Stimulated activated CD8-positive, alpha-beta memory T cell treated with anti-CD3 and anti-CD28 coated beads, Interleukin-15, amount 100 ng/mL, for 24 hours (primary cell): ENCODE measurements at places on chromosomes 16 and 17.

DNA sequence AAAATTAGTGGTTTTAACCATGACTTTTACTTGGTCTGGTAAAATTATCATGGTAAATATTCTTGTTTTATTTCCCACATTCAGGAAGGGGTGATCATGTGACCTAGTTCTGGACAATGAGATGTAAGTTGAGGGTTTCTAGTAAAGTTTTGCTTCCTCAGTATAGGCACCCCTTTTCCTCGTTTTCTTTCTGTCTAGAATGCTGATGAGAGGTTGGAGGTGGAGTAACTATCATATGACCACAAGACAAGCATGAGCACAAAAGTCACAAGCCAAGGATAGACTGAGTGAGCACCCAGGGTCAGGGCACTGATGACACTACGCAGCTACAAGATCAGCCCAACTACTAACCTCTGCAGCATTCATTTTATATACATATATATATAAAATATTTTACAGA lies 53.9 kb downstream of the MYO1D start:
- DNase-seq: no peak

DNA sequence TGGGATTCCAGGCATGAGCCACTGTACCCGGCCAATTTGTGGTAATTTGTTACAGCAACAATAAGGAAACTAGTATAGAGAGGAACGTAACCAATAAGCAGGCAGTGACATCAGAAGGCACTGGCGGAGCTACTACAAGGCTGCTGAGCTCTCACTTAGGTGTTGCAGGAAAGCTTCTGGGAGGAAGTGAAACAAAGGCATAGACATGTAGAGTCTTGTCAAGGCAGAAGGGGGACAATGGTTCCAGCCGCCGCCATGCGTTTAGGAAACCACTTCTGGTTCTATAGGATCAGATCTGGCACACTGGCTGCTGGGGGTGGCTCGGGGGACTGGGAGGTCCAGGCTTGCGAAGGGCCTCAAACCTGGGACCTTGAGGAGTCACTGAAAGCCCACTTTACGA lies 9.4 kb upstream of the CPSF4L start:
- DNase-seq: no peak

DNA sequence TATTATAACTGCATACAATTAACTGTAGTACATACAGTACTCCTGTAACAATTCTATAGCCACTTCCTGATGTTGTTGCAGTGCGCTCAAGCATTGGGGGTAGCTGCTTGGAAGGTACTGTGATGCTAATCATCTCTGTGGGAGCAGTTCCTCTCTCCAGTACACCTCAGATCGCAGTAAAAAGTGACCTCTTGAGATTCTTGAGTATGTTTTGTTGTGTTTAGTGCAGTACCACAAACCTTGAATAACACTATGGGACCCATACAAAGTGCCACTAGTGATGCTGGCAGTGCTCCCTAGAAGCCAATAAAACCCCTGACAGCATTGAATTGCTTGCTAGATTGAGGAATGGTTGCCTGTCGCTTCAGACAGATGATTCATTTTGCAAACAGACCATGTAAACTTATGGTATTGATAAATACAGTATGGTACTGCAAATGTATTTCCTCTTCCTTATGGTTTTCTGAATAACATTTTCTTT lies 193.0 kb downstream of the SPECC1 start:
- DNase-seq: no peak

GRCh38 chr17:726271-726919 lies 6.0 kb upstream of the TLCD3A start:
- DNase-seq: no peak

GRCh38 chr16:16149710-16150116 lies 73.6 kb downstream of the ABCC6 start:
- DNase-seq: no peak

DNA sequence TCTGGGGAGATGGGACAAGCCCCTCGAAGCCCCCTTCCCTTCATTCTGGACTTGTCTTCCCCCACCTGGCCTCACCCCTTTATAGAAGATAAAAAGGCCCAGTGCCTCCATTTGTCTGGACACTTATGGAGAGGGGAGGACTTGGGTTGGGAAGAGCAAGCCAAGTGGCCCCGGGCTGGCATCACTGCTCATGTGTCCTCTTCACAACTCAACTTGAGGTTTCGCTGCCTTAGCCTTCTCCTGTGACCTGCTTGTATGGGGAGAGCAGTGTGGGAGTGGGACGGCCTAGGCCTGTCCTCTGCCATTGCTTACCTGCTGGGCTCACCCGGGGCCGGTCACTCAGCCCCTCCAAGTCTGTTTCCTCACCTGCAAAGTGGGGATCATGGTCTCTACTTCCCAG lies 1.4 kb downstream of the PAQR4 start:
- DNase-seq: no peak

GRCh38 chr17:40872416-40872815 lies 5.4 kb upstream of the KRT12 start:
- no peak for DNase-seq

DNA sequence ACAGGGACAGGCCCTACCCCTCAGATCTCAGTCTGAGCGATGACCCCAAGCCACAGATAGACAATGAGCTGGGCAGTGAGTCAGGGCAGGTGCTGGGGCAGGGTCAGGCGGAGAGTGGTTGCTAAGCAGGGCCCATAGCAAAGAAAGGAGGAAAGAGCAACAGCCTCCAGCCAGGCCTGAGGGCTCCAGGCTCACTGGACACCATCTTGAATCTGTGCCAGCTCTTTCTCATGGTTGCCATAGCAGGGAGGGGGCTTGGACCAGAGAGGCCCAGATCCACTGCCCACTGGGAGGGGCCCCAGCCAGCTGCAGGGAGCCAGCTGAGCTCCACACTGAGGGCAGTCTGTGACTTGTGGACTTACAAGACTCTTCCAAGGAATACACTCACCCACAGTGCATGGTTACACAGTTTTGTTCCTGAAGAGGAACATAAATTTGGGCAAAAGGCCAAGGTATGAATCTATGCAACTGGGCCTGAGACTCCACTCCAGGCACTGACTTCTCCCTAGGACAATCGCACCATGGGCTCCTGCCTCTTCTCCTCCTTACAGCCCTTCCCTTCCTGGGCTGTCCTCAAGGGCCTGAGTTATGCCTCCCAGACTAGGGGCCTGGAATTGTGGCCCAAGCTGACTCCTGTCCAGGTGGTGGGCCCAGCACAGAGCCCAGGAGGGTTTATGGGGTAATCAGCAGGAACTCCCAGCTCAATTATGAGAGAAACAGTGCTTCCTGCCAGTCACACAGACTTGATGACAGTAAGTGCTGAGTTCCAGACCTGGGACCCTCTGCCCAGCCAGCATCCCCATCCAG lies 59.9 kb downstream of the BEAN1 start:
- DNase-seq: no peak

DNA sequence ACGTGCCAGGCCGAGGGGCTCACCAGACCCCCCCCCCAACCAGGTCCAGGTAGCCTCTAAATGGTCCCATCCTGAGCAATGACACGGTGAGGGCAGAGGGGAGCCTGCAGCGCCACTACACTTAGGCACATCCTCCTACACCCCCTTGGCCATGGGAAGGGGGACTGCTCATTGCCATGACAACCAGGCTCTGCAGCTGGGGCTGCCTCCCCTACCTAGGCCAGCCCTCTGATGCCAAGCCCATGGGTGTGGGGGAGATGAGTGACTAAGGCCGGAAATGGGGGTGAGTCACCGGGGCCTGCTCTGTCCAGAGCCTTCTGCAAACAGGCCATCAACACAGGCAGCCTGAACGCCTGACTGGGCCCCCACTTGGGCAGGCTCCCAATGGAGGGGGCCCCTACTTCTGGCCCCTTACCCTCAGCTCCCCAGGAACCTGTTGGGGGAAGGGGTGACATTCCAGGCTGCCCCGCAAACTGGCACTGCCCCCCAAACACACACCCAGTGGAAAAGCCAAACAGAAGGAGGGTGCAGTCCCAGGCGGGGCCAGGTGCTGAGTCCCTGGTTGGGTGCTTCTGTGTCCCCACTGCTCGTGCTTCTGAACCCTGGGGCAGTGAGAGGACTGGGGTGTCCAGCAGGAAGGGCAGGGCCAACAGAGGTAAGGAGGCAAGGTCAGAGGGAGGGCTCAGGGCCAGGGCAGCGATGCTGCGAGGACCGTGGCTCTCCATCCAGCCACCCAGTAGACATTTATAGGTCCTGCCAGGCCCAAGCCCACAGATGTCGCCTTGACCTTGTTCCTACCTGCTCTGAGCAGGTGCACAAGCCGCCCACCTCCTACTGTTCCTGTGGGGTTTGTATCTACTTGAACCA lies 8.2 kb downstream of the PLCD3 start:
- no peak for DNase-seq

GRCh38 chr17:48611681-48612455 lies 1.1 kb upstream of the HOXB7 start:
- no peak for DNase-seq

- no peak for DNase-seq
Measured at GRCh38 chr17:19445105-19445504, 34.1 kb downstream of the RNF112 start.

DNA sequence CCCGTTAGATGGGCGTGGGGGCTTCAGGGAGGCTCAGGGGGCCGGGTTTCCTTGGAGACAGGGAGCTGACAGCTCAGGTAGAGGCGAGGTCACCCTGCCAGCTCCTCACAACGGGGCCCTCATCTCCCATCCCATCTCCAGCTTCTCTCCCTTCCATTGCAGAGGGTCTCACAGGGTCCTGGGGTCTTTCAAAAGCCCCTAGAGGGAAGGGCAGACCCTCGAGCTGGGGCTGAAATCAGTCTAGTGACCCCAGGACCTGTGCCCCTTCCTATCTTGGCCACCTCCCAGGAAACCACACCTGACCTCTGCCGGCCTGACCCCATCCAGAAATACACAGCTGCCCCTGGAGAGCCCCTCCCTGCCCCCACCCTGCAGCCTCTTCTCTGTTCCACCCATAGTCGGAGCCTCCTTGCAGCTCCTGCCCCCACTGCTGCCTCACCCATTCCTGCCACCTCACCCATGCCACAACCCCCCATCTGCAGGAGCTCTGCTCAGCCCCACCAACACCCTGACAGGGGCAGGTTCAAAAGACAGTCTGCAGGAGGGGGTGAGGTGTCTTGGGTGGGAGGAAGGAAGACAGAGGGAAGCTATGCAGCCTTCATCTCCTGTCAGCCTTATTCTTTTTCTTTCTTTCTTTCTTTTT lies 23.4 kb downstream of the PIK3R5 start:
- no peak for DNase-seq

DNA sequence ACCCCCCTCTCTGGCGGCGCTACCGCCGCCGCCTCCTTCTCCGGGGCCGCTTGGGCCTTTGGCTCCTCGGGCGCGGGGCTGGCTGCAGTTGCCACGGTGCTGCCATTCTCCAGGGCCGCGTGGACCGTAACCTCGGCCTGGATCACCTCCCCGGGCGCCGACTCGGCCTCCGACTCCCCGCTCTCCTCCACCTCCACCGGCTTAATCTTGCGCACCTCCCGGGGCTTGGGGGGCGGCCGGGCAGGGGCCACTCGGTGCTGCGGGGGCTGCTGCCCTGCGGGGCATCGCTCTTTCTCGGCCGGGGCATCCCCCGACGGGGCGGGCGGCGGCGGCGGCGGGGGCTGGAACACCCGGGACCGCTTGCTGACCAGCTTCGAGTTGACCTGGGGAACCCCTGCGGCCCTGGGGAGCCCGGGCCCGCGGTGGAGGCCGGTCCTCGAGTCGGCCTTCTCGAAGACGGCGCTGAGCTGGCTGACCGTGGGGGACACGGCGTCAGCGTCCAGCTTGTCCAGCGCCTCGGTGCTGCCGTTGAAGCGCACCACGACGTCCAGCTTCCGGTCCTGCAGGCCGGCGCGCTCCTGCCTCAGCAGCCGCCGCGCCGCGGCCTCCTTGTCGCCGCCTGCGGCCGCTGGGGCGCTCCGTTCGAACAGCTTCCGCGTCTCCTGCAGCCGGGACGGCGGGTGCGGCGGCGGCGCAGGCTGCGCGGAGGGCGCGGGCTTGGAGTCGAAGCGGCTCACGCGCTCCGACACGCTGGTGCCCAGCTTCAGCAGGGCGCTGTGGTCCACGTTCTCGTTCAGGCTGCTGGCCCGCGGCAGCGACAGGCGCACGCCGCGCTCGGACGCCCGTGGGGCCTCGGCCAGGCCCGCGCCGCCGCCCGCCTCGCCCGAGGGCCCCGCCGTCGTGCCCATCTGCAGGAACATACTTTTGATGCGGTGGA lies 792 bp downstream of the PPP1R9B start:
- DNase-seq: no peak
